ENCODE measurements at places on chromosomes 2 and 18.

GRCh38 chr2:9877726-9878125 lies 34.5 kb downstream of the TAF1B start:
- no peak for DNase-seq

- no peak for DNase-seq
These were observed 22.7 kb upstream of the DOCK10 start for GRCh38 chr2:225064928-225065327.

GRCh38 chr2:8392098-8392866 lies 289.6 kb upstream of the ID2 start:
- no peak for DNase-seq

DNA sequence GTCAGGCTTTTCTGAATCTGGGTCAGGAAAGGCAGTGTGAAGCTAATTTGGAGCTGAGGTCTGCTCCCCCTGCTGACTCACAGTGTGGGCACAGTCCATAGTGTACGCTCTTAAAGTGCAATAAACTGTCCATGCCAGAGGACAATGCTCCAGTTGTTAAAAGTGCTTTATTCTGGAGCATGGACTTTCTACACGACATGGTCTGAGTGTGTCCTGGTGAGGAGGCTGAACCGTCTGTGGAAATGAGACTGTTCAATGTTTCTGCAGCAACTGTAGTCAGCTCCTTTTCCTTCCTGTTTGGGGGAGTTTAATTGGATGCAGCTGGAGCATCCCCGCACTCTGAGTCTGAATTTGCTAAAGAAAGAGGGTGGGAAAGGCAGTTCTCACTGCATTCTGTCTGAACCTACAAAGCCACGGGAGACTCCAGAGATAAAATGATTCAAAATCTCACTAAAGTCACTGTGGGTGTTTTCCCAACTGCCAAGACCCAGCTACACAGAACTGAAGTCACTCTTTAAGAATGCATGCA lies 110.2 kb upstream of the TRIB2 start:
- DNase-seq = no peak

DNA sequence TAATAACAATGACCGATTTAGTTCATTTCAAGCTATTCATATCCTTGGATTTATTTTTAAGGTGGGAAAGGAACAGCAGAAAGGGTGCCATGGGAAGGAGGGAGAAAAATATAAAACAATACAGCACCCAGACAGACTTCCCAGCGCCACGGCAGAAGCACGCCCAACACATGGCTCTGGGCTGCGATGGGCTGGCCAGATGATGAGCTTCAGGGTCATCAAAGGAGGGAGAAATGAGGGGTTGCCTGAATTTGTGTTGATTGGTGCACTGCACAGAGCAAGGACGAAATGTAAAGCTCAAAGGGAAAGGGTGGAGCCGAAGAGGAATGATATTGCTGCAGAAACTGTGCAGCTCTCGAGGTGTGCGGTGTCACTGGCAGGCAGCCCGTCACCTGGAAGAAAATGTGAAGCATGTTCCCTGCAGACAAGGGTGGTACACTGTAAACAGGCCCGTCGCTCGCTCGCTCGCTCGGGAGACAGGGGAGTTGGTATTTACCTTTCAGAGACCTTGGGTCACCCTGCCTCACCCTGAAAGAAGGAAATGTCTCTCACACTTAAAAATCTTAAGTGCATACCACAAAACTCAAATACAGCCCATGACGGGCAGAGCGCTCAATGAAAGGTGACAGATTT lies 195.5 kb upstream of the CTAGE1 start:
- DNase-seq = no peak

DNA sequence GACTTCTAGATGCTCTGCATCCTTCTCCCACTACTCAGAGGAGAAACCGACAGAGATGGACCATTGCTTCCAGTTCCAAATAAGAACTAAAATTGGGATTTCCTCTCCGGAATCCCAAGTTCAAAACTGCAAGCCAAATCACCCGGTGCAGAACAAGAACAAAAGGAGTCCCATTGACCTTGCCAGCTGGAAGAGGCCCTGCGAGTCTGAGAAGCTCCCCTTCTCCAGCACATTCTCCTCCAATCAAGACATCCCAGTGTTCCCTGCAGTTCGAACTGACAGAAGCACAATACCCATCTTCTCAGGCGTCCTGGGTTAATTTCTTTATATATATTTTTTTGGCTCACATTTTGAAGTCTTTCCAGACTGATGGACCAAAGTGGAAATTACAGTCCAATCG lies 195.3 kb upstream of the MEIS1 start:
- DNase-seq = no peak

- DNase-seq = no peak
These were observed 116.7 kb downstream of the PRKCE start for GRCh38 chr2:45768208-45768607.

GRCh38 chr18:48023334-48024008 lies 93.0 kb upstream of the SMAD2 start:
- DNase-seq = peak; percentile 73

DNA sequence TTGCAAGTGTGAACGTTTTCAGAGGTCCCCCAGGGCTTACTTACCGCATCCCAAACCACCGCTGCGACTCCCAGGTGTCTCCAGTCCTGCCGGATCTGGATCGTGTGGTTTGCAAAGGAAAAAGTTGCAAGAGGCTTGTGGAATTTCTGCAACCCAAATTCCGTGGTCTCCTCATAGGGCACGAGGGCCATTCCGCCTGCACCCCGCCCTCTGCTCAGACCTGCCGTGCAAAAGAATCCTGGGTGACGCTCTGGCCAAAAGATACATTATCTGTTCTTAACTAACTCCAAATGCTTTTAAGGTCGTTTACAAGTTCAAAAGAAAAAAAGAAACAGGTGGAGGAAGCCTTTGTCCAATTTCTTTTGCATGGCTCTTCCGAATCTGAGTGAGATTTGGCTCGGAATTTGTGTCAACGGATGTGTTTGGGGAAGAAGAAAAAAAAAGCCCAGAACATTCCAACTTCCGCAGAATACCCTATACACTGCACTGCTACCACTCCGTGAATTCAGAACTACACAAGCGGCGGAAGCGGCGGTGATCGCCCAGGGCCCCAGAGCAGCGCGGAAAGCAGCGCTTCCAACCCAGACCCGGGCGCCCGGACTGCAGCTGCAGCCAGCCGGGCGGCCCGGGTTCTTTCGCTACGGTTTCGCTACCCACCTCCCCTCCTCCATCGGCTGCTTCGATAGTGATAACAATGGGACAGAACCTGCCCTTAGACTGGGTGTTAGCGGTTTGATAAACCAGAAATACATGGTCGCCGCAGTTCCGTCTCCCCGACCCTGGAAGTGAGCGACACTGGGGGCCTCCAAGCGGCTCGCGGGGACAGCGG lies 795 bp downstream of the METTL21A start:
- DNase-seq = peak; percentile 51

DNA sequence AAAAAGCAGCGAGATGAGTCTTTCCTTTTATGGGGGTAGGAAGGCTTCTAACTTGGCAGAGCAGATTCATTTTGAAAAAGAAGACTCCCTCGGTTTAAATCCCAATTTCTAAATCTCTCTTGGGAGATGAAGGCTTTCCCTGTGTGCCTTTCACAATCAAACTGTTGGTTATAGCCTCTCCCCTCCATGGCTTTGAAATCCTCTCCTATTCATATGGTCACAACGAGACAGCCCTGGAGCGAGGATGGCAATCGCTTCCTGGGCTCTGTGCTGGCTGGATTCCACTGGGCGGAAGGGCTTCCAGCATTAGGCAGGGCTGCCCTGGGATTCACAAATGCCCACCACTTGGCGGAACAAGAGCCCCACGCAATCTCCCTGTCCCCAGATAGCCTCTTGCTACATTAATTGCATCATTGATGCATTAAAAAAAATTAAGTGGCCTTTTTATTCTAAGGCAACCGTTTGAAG lies 1.6 kb downstream of the CAVIN2 start:
- DNase-seq = no peak

DNA sequence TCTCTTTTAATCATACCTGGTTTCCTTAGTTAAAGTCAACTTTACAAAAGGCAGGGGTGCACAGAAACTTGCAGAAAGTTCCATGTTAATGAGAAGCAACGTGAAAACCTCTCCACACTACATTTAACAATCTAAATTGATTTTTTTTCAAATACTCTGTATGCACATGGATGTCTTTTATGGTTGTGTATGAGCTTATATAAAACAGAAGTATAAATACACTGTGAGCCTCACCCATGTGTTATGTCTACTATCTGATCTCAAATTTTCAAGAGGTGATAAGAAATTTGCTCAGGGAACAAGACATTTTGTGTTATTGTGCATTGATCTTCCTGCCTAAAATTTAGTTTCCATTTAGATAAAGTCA lies 617.6 kb downstream of the ADCYAP1 start:
- no peak for DNase-seq

GRCh38 chr2:182584462-182584861 lies 131.6 kb upstream of the DNAJC10 start:
- no peak for DNase-seq

DNA sequence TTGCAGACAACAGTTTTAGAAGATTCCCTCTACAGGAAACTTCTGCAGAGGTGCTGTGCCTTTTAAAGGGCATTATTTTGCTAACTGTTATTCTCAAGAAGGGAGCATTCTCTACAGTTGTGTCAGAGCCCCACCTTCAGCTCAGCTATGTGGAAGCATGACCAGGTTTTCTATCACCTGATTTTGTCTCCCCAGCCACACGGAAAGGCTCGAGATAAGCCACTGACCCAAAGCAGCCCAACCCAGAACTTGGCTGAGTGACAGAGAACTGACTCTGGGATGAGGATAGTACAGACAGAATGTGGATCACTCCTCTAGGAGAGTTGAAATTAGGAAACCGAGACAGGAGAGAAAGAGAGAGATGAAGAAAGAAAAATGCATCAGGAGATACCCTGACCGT lies 10.7 kb downstream of the COL4A4 start:
- no peak for DNase-seq

GRCh38 chr2:128473175-128474035 lies 154.7 kb upstream of the HS6ST1 start:
- DNase-seq = peak; percentile 82

- DNase-seq = no peak
These were observed 468.0 kb upstream of the SPHKAP start for GRCh38 chr2:228649447-228649846.

GRCh38 chr18:43559507-43559906 lies 282.2 kb upstream of the SYT4 start:
- no peak for DNase-seq

- DNase-seq = no peak
These were observed 305.4 kb upstream of the HS6ST1 start for GRCh38 chr2:128623776-128624761.

DNA sequence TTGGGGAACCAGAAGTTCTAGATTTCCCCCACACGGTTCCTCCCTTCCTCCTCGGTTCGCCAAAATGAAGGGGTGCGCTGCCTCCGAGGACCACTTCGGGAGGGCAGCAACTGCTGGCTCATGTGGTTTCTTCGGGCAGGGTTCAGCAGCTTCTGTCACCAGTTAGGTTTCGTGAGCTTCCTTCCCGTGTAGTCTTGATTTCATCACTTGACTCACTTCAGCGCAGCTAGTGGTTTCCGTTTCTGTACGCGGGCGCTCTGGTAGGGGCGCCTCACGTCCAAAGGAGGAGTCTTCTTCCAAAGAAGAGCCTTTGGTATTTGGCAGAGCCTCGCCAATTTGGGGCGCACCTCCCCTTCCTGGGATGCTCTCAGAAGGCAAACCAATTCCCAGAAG lies 485 bp upstream of the GALNT3 start:
- no peak for DNase-seq

Measured in NCI-H524 (cell line).